ENCODE measurements at places on chromosomes 2 and 18. TPM values are rescaled to one million over a fixed set of nuclear protein-coding genes. Genes with fewer than 3 reads are reported as not detected.
A peak's percentile ranks its signal among the peaks of the same experiment; 100 is the strongest.

Gene GALNT14
- total RNA-seq, result 62.7 TPM

DNA sequence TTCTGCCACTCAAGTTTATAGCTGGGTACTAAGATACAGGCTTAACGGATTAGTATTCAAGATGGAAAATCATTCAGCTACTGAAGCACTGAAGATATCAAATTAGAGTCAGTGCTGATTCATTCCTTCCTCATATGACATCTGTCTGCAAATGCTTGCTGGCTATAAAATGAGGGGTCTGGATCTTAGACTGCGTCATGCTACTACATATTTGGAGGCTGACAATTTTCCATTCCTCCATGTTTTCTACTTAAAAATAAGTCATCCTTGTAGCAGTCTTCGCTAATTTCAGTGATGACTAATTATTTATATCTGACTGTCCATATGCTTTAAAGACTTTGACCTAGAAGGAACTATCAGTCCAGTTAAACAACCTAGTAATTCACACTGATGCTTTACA is 233.4 kb downstream of the RIT2 start:
- peak; percentile 44 for DNase-seq

Gene RTN4
- total RNA-seq, result 295 TPM

Gene DNAH7
- 0.06 TPM for total RNA-seq

DNA sequence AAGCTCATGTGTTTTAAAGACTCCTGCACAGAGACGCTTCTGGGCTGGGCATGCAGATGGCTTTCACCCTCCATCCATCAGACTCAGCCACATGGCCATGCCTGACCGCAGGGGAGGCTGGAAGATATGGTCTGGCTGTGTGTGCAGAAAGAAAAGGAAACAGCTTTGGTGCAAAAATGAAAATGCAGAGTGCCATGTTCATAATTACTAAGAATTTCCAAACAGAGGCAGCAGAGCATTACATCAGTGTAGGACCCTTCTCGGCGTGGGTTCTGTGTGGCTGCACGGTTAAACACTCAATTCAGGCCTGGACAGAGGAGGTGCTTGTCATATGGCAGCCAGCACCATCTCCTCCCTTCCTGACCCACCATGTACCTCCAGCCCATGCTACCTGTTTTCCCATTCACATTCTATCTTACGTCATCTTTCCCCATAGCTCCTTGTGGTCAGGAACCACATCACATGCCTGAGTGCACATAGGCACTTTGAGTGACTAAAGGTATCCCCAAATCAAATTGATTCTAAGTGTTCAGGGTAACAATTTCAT is 200.3 kb upstream of the ID2 start:
- DNase-seq, result no peak

DNA sequence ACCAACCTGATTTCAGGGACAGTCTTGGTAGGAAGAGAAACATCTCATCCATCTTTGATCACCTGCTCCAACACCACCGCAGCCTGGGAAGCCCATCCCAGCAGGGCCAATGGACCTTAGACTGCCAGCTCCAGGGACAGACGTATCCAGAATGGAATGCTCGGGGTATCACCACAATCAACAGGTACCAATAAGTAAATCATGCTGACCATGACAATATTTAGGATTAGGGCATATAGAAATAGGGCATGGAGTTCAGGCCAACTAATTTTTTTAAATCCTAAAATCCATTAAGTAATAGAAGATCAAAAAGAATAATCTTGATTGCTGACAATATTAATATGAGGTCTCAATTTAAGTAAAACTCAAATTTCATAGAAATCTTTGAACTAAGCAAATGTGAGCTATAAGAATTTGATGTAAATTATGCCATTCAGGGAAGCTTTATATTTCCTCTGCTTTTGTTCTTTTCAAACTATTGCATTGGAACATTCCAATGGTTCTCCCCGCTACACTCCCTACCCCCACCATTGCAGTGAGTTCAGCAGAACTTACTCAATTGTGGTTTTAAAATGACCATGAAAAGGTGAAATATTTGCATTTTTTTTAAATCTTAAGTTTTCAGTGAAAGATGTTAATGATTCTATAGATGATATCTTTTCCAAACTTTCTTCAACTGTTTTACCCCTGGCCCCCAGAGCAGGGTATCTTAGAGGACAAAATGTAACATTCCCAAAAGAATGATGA is 138.6 kb downstream of the DNER start:
- DNase-seq, result no peak

DNA sequence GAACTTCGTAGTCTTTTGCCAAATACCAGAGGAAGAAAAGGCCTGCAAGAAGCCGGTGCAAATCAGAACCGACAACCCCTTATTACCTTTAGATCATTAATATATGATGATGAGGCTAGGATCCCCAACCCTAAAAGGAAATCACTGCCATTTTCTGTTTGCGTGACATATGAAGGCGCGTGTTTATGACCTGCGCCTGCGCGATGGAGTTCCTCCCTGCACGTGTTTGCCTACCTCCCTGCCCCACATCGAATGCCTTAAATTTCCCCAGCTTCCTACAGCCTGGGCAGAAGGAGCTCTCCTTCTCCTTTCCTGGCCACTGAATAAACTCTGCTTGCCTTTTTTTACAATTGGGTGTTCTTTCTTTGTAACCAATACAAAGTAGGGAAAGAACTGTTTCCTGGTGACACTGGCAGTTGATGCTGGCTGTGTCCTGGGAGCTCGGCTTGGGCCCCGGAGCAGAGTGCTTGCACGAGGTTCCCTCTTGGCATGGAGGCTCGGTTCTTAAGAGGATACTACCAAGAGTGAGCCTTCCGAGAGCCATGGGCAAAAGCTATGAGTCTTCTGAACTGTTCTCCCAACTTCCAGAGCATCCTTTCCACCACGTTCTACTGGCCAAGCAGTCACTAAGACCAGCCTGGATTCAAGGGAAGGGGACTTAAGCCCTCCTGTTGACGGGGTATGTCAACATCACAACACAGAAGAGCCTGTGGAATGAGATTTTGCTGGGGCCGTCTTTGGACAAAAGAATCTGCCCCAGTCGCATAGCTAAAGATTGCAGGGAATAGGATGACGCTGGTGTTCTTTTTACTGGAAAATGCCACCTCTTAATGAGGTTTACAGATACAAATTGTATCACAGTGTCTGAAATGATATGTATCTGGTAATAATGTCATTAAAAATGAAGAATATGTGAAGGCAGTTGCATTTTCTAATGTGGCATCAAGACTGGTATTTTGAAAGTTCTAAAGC is 179.8 kb downstream of the SH3BP4 start:
- no peak for DNase-seq

Gene NR4A2
- 0.67 TPM for total RNA-seq

- no peak for DNase-seq
These were observed 27.2 kb upstream of the FBLN7 start for GRCh38 chr2:112110966-112111365.

DNA sequence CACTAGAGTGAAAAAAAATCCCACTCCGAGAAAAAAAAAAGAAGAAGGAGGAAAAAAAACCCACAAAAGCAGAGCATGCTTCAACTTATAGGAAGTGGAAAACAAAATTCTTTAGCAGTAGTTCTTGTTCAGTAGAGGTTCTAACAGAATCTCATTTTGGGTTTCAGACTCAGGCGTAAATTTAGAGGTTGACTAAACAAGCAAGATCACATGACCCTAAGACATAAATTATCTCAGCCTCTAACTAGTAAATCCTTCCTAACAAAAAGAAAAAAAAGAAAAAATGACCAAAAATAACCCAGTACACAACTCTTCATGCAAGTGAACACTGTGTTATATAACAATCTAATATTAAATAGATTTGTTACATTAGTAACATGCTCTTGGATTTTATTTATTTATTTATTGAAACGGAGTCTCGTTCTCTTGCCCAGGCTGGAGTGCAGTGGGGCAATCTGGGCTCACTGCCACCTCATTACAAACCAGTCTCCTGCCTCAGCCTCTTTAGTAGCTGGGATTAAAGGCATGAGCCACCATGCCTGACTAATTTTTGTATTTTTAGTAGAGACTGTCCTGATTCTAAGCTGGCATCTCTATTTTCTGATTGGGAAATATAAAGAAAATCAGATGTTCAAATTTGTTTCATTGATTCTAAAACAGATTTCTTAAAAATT is 35.4 kb downstream of the PPP4R3B start:
- no peak for DNase-seq

GRCh38 chr2:226641008-226641407 is 158.6 kb downstream of the IRS1 start:
- DNase-seq, result no peak

- peak; percentile 88 for DNase-seq
These were observed 16.2 kb downstream of the EPB41L3 start for GRCh38 chr18:5527603-5528002.

GRCh38 chr2:14634489-14635390 is 2.2 kb downstream of the LRATD1 start:
- peak; percentile 74 for DNase-seq

DNA sequence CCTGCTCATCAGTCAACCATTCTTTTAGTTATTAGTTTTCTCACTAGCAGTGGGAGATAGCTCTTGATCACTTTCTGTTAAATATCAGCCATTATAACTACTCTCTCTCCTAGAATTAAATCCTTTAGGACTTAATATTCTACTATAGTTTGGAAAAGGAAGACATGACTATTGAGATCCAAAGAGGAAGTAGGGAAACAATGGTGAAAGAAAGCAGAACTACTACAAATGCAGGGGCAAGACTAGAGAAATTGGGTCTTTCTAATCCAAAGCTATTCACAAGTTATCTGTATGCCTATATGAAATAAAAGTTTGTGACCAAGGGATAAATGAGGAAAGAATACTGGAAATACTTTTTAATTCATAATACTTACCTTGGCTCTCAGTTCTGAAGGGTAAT is 65.1 kb downstream of the SRBD1 start:
- no peak for DNase-seq

Gene GAL3ST2
- total RNA-seq, result not detected

Measured in HT1080 (cell line).